ENCODE measurements at places on chromosomes 4 and X.

GRCh38 chrX:7109838-7110793, 37.4 kb upstream of the STS start:
- no peak for DNase-seq

- no peak for DNase-seq
Observed at GRCh38 chr4:55507612-55508011, 39.1 kb downstream of the CLOCK start.

DNA sequence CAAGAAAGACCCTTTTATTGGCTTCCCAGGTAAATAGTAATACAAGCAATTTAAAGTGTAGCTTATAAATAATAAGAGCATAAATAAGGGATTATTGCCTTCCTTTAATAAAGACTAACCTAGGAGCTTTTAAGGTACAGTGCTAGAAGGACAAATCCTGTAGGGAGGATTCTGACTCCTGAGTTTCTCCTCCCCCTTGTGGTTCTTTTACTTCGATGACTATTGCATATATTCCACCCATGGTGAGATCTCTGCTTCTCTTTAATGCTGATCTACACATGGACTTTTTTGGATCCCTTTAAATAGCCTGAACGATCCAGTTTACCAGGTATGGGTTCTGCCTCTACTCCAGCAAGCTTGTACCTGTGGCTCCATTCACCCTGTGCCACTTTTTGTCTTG, 2.5 kb downstream of the GALNT7 start:
- no peak for DNase-seq

GRCh38 chrX:39477031-39477761, 620.6 kb downstream of the BCOR start:
- no peak for DNase-seq

DNA sequence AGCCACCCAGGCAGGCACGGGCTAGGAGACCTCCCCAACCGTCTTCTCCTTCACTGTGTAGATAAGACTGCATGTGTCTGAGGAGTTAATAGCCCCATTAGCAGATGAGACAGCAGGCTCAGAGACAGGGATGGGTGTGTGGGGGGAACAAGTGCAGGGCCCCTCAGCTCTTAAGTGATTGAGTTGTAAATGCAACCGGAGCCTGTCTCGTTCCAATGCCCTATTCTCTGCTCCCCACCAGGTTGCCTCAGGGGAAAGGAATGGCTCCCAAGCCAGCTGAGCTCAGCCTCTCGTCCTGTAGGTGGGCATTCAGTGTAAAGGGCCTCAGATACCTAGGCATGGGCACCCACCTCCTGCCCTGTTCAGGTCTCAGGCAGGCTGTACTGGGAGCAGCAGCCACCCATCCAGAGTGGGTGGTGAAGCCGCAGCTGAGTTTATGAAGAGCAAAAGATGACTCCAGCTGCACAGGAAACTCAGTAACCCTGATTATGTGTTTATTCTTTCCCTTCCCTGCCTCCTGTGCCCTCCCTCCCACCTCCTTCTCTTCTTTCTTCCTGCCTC, 87.3 kb downstream of the PJA1 start:
- DNase-seq, result no peak

GRCh38 chr4:153296040-153296823, 48.3 kb upstream of the MND1 start:
- peak; percentile 76 for DNase-seq

DNA sequence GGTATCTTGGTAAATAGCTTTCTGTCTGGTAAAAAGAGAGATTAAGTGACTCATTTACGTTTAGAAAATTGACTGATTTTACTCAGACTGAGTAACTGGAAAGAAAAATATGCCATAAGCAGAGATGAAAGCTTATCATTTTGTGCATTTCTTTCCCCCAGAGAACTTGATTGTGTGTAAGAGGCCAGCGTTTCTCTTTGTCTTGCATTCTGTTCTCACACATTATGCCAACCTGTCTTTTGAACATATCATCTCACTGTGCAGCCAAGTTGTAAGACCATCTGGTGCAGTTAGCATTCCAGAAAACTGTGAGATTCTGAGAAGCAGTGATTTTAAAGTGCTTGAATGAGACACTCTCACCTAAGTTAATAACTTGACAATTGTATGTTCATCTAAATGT, 651.3 kb downstream of the TECRL start:
- DNase-seq, result no peak

- no peak for DNase-seq
Observed at GRCh38 chr4:183362916-183363542, 40.8 kb upstream of the CLDN24 start.

- no peak for DNase-seq
Observed at GRCh38 chrX:110341189-110342035, 17.2 kb upstream of the RTL9 start.

- DNase-seq, result no peak
Observed at GRCh38 chr4:13452927-13453579, 31.1 kb downstream of the RAB28 start.

DNA sequence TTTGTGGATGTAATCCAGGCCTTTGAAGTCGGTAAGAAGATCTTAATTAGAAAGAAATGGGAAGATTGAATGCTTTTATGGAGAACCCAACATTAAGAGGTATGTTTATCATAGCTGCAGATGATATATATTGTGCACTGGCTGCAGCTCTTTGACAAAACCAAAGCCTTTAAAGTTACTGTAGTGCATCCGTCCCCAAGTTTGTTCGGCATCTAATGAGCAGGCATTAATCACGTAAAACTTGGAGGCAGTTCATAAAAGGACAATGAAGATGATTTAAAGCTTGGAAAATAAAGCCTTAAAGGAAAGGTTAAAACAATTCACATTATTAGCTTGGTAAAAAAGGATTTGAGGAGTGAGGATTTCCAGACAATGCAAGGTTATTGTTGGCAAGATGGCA, 150.8 kb upstream of the ARX start:
- no peak for DNase-seq

DNA sequence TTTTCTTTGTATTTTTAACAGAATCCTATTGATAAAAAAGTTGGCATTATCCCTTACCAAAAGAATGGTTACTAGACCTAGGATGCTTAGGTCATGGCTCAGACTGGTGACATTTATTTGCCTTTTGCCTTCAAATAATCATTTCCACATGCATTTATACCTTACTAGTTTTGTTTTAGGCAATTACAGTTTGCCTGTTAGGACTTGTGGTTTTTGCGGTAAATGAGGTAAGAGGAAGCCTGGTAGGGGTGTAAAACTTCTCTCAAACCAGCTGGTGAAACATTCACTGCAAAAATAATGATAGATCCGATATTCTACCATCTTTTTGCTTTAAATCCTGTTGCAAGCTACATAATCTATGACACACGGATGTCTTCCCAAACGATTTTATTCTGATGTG, 12.1 kb downstream of the LAMP2 start:
- no peak for DNase-seq

Measured in right lung (tissue), 10 donors.